EL (cell line): ENCODE measurements at places on chromosomes 16 and 17.

GRCh38 chr16:912322-912683 is 58.5 kb downstream of the LMF1 start:
- no peak for DNase-seq

- no peak for DNase-seq
Measured at GRCh38 chr17:297758-298157, 54.8 kb downstream of the RPH3AL start.

DNA sequence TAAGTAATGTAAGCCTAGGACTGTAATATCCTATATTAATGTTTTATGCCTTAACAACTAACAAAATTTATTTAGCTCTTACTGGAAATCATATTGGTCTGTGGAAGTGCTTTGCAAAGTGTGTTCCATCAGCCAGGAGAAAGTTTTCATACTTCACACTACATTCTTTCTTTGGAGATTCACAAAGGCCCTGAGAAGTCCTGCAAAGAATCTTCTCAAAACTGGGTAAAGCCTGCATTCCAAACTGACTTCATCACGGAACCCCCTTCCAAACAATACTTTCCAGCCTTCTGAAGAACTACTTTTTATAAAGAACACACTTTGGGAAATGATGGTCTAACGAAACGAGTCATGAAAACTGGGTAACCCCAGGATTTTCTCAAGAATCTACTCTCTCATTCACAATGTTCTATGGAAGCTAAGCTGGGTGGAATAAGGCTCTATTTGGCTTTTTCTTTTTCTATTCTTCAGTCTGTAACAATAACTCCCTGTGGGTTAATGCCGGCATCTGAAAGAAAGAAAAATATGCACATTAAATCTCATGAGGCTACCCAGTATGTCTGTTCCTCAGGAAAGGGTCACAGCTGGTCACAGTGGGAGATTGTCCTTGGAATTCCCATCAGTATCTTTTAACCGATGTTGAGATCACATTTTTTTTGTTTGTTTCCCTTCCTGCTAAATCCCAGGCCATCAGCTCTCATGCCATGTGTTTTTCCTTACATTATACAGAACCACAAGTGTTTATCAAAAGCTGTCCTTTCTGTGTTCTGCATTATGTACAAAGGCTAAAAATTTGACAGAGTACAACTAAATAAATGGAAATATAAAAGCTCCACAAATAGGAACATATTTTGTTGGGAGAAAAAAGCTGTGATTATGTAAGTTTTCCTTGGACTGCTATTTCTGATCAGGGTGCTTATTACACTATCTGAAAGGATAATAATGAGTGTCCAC is 12.8 kb upstream of the AKAP1 start:
- no peak for DNase-seq

- no peak for DNase-seq
Measured at GRCh38 chr16:85518398-85519049, 94.6 kb upstream of the GSE1 start.

- no peak for DNase-seq
Measured at GRCh38 chr17:68847711-68848110, 107.5 kb downstream of the ABCA8 start.

- no peak for DNase-seq
Measured at GRCh38 chr16:8955828-8956227, 7.9 kb downstream of the USP7 start.

- no peak for DNase-seq
Measured at GRCh38 chr16:52512297-52512987, 34.5 kb downstream of the TOX3 start.

- DNase-seq = no peak
Measured at GRCh38 chr17:75486951-75487350, 28.4 kb downstream of the CASKIN2 start.
